ENCODE measurements at places on chromosomes 4 and X. TPM values are rescaled to one million over a fixed set of nuclear protein-coding genes. Genes with fewer than 3 reads are reported as not detected.
A peak's percentile ranks its signal among the peaks of the same experiment; 100 is the strongest.

NHSL2 gene
- total RNA-seq: 1.6 TPM

NAP1L2 gene
- 5.5 TPM for total RNA-seq

GRIA2 gene
- total RNA-seq: not detected

ZAR1 gene
- not detected for total RNA-seq

DNA sequence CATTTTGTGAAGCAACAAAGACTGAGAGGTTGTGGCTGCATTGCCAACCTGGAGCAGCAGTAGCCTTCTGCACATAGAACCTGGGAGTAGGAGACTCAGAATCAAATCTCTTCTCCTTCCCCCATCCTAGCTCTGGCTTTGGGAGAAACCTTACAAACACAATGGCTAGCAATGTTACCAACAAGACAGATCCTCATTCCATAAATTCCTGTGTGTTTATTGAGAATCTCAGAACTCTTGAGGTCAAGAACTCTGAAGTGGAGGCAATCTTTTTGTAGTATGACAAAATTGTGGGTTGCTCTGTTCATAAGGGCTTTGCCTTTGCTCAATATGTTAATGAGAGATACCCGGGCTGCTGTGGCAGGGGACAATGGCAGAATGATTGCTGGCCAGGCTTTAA lies 406.7 kb upstream of the SPANXN1 start:
- no peak for DNase-seq

DNA sequence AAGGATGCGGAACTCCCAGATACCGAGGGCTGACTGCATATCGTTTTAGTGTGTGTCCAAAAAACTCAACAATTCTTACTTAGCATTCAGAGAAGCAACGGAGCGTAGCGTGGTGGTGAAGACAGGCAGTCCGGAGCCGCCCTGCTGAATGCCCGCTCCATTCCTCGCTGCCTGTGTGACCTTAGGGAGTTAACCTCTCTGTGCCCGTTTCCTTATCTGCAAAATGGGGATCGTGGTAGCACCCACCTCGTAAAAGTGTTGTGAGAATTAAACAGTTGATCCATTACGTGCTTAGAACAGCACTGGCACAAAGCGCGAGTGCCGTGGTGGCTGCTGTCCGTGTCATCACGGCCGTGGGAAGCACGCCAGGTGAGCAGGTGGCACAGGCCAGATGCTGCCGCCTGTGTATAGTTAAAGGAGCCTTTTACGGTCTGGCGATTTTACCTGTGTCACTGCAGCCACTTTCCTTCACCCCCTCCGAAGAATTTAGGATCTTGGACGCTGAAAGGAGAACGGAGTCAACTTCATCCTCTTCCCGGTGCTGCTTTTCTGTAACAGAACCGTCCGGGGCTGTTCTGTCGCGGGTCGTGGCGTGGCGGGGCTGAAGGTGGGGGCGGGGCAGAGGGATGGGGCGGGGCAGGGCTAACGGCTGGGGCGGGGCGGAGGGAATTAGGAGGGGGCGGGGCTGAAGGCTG lies 885 bp downstream of the CCDC110 start:
- DNase-seq: peak; percentile 57

DNA sequence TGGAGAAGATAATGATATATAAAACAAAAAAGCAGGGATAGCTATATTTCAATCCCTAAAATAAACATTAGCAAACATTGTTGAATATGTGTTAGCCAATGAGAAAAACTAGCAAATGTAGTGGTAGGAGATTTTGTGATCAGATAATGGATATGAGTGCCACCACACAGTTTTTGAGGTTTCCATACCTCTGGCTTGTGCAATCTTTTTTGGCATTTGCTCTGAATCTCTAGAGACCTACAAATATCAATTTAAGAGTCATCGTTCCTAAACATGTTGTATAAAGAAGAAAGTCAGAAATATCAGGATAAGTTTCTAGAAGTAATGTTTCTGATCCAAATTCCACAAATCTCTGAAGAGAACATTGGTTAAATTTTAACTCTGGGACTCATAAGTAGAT lies 308.7 kb downstream of the PDGFC start:
- no peak for DNase-seq

DNA sequence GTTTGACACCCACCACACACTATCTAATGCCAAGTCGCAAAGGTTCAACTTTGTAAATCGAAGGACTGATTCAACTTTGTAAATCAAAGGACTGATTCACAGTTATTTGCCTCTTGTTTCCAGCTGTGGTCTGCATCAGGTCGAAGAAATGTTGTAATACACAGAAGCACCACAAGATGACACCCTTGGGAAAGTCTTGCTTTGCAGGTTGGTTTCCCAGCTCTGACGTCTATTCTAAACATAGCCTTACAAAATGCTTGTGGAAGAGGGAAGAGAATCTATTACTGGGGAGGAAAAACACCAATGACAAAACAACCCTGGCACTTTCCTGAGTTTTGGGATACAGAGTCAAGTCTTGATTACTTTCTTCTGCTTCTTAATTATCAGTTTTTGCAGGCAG lies 35.3 kb downstream of the SUPT20HL1 start:
- DNase-seq: no peak

DNA sequence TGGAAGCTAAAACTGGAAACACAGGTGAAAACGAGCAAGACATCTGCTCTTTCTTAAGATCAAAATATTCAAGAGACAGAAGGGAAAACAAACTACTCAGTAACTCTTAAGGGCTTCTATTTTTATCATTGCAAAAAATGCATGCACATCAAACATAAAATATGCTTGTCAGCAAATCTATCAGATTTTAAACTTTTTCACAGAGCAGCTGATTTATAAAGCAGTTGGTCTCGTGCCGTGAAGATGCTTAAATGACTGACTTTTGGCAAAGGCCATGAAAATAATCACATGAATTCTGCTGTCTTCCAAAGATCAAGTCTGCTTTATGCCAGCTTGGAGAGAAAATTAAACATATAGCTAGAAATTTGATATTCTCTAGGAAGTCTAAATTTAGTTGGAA lies 482.1 kb upstream of the HS3ST1 start:
- no peak for DNase-seq

GRCh38 chrX:68807818-68808217 lies 21.0 kb upstream of the EFNB1 start:
- no peak for DNase-seq

- no peak for DNase-seq
Measured at GRCh38 chr4:169164669-169165415, 105.9 kb downstream of the SH3RF1 start.

GRCh38 chr4:31657859-31658570 lies 937.8 kb downstream of the PCDH7 start:
- no peak for DNase-seq

DNA sequence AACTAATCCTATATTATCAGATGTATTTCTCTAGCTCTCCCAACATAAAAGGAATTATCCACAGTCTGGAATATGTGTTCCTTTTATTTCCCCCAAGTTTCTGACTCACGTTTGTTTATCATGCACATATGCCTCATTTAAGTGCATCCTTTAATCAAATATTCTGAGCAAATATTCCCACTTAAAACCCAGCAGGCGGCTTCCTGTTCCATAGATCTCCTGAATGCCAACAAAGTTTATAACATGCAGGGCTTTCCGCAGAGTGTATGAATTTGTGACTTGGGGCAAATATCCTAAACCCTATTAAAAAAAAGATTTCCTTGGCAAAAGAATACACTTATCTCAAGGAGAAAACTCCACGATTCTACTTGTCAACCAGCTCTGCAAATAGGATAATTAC lies 16.9 kb downstream of the GLRA2 start:
- no peak for DNase-seq

DNA sequence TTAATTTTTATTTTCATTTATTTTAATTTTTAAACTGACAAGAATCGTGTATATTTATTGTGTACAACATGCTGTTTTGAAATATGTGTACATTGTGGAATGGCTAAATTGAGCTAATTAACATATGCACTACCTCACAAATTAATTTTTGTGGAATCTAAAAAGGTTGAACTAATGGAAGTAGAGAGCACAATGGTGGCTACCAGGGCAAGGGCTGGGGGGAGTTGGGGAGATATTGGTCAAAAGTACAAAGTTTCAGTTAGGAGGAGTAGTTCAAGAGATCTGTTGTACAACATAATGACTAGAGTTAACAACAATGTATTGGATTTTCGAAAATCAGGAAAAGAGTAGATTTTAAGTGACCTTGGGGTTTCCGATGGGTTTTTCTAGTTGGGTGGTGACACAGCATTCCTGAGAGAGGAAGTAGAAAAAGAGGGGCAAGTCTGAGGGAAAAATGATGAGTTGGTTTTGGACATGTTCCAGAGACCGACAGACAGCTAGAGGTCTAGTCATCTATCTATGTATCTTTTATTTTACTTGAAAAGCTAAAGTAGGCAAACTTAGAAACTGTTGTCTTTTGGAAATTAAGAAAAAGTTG lies 23.2 kb downstream of the APOO start:
- no peak for DNase-seq

All from activated naive CD8-positive, alpha-beta T cell treated with anti-CD3 and anti-CD28 coated beads, Interleukin-2, amount 10 ng/mL, durations not matched to agents 7 days and 5 days (primary cell).